ENCODE measurements at places on chromosomes 7 and 10. TPM values are rescaled to one million over a fixed set of nuclear protein-coding genes. Genes with fewer than 3 reads are reported as not detected.
A peak's percentile ranks its signal among the peaks of the same experiment; 100 is the strongest.

The MYL10 gene
- not detected for total RNA-seq

The SH2D4B gene
- 1.4 TPM for total RNA-seq

The METTL27 gene
- total RNA-seq, result 4.0 TPM

The HOXA2 gene
- 1.5 TPM for total RNA-seq

The INHBA gene
- 81.2 TPM for total RNA-seq

DNA sequence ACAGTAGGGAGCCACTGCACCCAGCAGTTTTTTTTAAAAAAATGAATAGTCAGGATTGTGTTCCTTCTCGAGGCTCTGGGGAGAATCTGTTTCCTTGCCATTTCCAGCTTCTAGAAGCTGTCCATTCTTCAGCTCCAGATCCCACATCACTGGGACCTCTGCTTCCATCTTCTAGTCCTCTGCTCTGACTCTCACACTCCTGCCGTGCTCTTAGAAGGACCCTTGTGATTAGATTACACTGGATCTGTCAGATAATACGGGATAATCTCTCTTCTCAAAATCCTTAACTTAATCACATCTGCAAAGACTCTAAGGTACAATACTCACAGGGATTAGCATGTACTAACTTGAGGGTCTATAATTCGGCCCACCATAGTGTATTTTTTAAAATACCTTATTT lies 158.9 kb upstream of the SP4 start:
- no peak for DNase-seq
- H3K27me3 ChIP-seq, result no peaks in the 10 kb centered on the region
- H3K4me1 ChIP-seq, result no peaks in the 10 kb centered on the region
- H3K27ac ChIP-seq, result no peak overlapping the region

- DNase-seq, result no peak
- H3K36me3 ChIP-seq, result peaks cover 24% of the 10 kb centered on the region
- H3K27ac ChIP-seq, result no peak overlapping the region
Observed at GRCh38 chr10:75018251-75018650, 93.2 kb upstream of the SAMD8 start.

DNA sequence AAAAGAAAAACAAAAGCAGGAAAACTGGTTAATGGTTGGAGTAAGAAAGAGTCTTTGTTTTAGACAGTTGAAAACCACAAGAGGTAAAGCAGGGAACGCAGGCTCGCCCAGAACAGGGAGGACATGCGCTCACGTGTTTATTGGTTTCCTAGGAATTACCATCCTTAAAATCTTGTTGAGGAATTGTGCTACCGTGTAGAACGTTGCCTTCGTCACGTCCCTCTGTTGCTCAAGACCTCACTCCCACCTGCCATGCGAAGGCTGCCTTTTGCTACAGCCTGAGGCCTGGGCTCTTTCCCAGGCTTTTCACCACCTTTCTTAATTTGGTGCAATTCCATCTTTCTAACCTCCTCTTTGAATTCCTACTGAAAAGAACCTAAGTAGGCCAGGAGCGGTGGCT lies 61.6 kb upstream of the CAMK1D start:
- H3K27me3 ChIP-seq, result no peaks in the 10 kb centered on the region
- no peaks in the 10 kb centered on the region for H3K36me3 ChIP-seq
- no peak overlapping the region for H3K4me3 ChIP-seq

DNA sequence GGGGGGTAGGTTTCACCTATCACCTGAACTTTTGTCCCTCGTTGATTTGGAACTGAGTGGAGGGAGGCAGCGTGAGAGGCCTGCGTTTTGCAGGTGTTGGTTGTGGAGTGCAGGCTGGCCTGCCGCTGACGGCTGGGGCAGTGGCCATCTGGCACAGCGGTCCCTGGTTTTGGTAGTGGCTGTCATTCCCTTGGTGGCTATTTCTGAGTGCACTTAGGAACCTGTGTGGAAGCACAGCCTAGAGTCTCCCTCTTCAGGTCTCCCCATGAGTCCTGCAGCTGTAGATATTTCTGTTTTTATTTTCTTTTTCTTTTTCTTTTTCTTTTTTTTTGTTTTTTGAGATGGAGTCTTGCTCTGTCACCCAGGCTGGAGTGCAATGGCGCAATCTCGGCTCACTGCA lies 129.2 kb downstream of the CUL2 start:
- no peak overlapping the region for H3K4me3 ChIP-seq
- DNase-seq, result no peak
- no peaks in the 10 kb centered on the region for H3K4me1 ChIP-seq

DNA sequence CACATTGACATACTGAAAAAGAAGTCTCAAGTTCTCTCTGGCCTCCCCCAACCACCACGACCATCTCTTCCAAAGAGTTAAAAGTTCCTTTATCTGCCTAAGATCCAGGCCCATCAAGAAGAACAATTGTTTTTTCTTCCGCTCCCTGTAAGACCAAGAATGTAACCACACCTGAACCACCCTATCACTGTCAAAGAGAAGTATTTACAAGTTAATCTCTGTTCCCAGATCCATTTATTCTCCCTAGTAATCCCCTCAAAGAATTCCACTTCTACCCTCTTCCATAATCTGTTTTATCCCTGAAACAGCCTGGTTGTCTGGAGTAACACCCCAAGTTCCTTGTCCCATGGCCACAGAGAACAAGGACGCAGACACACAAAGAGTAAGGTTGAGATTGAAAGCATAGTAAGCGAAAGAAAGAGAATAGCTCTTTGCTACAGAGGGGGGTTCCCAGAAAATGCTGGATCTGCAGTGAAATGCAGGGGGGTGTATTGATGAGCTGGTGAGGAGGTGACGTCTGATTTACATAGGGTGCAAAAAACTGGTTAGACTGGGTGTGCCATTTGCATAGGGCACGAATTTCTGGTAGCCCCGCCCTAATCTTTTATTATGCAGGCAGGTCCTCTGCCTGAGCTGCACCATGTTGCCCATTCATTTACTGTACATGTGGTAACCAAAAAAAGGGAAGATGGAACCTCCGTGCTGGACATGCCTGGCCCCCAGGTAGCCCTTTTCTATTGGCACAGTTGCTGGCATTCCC lies 122.0 kb downstream of the SKIDA1 start:
- H3K36me3 ChIP-seq, result no peaks in the 10 kb centered on the region
- H3K27ac ChIP-seq, result no peak overlapping the region
- no peaks in the 10 kb centered on the region for H3K4me1 ChIP-seq
- DNase-seq, result no peak

DNA sequence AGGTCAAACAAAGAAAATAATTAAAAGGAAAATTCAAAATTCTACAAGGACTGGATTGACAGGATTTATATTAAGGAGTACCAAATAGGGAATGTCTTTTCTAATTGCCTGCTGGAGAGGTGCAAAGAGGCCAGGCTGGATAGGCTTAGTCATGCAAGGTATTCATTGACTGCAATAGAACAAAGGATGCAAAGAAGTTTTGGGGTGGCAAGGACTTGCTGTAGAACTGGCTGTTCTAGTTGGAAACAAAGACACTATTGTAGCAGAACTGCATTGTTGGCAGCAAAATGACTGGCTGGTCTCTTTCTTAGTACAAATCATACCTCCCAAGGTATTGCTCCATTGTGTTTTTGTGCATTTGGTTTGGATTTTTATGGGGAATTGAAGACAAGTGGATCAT lies 10.1 kb downstream of the ITGB8 start:
- no peaks in the 10 kb centered on the region for H3K27me3 ChIP-seq
- no peak for DNase-seq

DNA sequence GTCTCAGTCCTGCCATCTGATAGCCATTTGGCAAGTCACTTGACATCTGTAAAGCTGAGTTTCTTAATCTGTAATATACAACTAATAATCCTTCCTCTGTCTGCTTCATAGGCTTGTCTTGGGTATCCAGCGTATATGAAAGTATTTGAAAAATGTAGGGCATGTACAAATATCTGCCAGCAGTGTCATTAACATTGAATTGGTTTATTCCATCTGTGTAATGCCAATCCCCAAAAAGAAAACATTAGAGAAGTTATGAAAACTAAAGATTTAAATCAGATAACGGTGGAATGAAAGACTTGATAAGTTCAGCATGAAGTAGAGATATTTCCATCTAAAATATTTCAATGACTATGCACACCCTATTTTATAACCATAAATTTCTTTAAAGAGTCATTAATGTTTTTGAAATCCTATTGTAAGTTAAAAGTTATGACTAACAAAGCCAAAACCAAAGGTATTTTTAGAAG lies 9.8 kb upstream of the RTKN2 start:
- H3K36me3 ChIP-seq, result no peaks in the 10 kb centered on the region
- no peaks in the 10 kb centered on the region for H3K27me3 ChIP-seq
- DNase-seq, result no peak
- H3K4me3 ChIP-seq, result no peak overlapping the region
- H3K27ac ChIP-seq, result peak overlapping the region; percentile 18
- no peaks in the 10 kb centered on the region for H3K4me1 ChIP-seq

GRCh38 chr7:74181821-74182220 lies 7.7 kb downstream of the EIF4H start:
- H3K4me3 ChIP-seq, result no peak overlapping the region
- peaks cover 33% of the 10 kb centered on the region for H3K36me3 ChIP-seq
- DNase-seq, result no peak
- peaks cover 99% of the 10 kb centered on the region for H3K4me1 ChIP-seq
- H3K27ac ChIP-seq, result no peak overlapping the region

DNA sequence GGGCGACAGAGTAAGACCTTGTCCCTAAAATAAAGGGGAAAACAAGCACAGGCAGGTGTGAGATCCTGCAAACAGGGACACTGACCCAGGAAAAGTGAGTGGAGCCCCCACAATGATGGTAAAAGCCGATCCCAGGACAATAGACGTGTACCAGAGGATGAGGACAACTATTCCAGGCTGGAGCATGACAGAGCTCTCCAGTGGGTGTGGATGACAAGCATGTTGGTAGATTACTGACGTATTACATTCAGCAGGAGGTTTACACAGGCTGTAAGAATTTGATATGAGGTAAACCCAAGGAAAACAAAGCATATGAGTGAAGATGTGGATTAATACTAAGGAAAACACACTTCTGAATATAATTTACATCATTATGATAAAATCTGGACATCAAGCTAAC lies 27.8 kb upstream of the SMURF1 start:
- H3K4me1 ChIP-seq, result no peaks in the 10 kb centered on the region
- H3K36me3 ChIP-seq, result no peaks in the 10 kb centered on the region
- no peak overlapping the region for H3K27ac ChIP-seq
- no peak overlapping the region for H3K4me3 ChIP-seq
- DNase-seq, result no peak
- no peaks in the 10 kb centered on the region for H3K27me3 ChIP-seq

DNA sequence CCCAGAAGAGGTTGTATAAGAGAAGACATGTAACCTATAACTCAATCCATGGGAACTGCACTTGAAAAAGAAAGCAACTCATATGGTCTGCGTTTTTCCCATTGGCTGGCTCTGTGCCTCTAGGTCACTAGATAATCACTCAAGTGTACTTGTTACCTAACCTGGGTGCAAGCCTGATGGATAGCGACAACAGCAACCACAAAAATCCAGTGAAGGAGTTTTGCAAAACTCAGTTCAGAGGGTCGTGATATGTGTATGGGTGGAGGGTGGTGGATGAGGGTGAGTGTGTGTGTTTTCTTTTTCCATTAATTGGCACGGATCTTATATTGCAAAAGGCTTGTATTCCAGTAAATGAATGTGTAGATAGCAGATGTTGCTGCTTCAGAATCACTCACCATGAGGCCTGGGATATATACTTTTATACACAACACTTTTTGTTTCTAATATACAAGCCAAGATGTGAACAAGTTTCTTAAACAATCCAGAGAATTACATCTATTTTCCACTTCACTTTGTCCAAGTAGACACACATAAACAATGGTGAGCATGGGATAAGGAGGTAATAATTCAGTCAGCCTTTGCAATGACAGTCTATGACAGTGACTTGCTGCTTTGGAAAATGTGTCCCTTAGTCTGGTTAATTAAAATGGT lies 286.9 kb upstream of the DKK1 start:
- DNase-seq, result no peak
- H3K4me1 ChIP-seq, result no peaks in the 10 kb centered on the region
- no peaks in the 10 kb centered on the region for H3K36me3 ChIP-seq
- no peak overlapping the region for H3K27ac ChIP-seq

DNA sequence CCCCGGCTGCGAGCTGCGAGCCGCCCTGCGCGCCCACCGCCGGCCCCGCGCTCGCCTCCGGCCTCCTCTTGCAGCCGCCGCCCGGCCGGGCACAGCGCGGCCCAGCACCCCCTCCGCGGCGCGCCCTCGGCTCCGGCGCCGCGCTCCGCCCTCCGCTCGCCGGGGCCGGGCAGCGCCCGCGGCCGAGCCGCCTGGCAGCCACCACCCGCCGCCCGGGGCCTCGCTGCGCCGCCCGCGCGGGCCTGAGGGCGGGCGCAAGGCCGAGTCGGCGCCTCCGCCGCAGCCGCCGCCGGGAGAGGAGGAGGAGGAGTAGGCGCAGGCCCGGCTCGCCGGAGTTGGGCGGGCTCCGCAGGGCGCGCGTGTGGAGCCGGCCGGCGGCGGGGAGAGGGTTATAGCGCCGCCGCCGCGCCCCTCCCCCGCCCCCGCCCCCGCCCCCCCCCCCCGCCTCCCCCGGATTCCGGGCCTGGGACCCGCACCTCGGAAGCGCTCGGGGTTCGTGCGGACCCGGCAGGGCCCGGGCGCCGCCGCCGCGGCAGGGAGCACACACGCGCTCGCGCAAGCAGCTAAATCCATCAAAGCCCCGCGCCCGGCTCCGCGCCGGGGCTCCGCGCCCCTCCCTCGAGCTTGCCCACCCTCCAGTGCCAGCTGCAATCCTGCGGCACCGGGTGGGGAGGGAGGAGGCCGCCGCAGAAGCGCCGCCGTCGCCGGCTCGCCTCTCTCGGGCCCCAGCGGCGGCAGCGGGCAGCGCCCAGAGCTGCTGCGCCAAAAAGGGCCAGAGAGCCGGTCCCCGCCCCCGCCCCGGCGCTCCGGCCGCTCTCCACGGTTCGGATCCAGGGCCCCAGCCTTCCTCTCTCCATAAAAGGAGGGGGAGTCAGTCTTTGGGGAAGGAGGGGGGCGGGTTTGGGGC lies at the start of gene PDGFA:
Gene PDGFA (minus strand): TSS at position 363 of the 907 bp plus-strand sequence. CDS start 845 bp downstream, outside the sequence.
- peak; percentile 72 for DNase-seq
- H3K36me3 ChIP-seq, result no peaks in the 10 kb centered on the region
- H3K27me3 ChIP-seq, result peaks cover 36% of the 10 kb centered on the region

- peak overlapping the region; percentile 90 for H3K27ac ChIP-seq
- H3K4me1 ChIP-seq, result peaks cover 29% of the 10 kb centered on the region
- no peak overlapping the region for H3K4me3 ChIP-seq
- H3K27me3 ChIP-seq, result no peaks in the 10 kb centered on the region
Observed at GRCh38 chr10:97690133-97690532, 3.1 kb upstream of the AVPI1 start.

DNA sequence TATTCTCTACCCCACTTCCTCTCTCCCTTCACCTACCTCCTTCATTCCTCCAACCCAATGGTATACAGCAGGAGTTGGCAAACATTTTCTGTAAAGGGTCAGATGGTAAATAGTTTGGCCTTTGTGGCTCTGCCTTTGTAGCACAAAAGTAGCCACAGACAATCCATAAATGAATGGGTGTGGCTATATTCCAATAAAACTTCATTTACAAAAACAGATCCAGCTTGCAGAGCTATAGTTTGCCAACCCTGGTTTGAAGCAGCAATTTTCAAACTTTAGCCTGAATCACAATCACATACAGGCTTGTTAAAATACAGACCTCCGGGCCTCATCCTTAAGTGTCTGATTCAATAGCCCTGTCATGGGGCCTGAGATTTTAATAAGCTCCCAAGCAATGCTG lies 110.5 kb downstream of the CPEB3 start:
- H3K27ac ChIP-seq, result no peak overlapping the region
- no peak overlapping the region for H3K4me3 ChIP-seq
- H3K4me1 ChIP-seq, result no peaks in the 10 kb centered on the region
- no peak for DNase-seq

- H3K27me3 ChIP-seq, result no peaks in the 10 kb centered on the region
- no peak for DNase-seq
- no peak overlapping the region for H3K4me3 ChIP-seq
Observed at GRCh38 chr10:101630633-101630920, 42.5 kb downstream of the DPCD start.

Measured in lower lobe of right lung (tissue), 2 donors.